PC-3 (cell line): ENCODE measurements at places on chromosomes 2 and 18. TPM values are rescaled to one million over a fixed set of nuclear protein-coding genes. Genes with fewer than 3 reads are reported as not detected.
A peak's percentile ranks its signal among the peaks of the same experiment; 100 is the strongest.

- H3K27me3 ChIP-seq: no peaks in the 10 kb centered on the region
- H3K4me3 ChIP-seq: no peak overlapping the region
- no peak overlapping the region for H3K27ac ChIP-seq
- no peak for DNase-seq
- no peaks in the 10 kb centered on the region for H3K36me3 ChIP-seq
These were observed 16.5 kb downstream of the PTPN2 start for GRCh38 chr18:12867441-12868123.

- peaks cover 26% of the 10 kb centered on the region for H3K4me1 ChIP-seq
- no peak overlapping the region for H3K4me3 ChIP-seq
- no peaks in the 10 kb centered on the region for H3K36me3 ChIP-seq
- DNase-seq: no peak
- H3K27me3 ChIP-seq: no peaks in the 10 kb centered on the region
- H3K27ac ChIP-seq: no peak overlapping the region
These were observed 112.2 kb upstream of the NABP1 start for GRCh38 chr2:191565647-191566198.

The DTNA gene
- total RNA-seq: 7.8 and 11.6 TPM in 2 replicates

- no peak overlapping the region for H3K4me3 ChIP-seq
- no peaks in the 10 kb centered on the region for H3K4me1 ChIP-seq
- H3K27ac ChIP-seq: no peak overlapping the region
- no peaks in the 10 kb centered on the region for H3K36me3 ChIP-seq
These were observed 47.6 kb downstream of the KLHL29 start for GRCh38 chr2:23432531-23432930.

The TTN gene
- 0.52 and 1.1 TPM in 2 replicates for total RNA-seq

DNA sequence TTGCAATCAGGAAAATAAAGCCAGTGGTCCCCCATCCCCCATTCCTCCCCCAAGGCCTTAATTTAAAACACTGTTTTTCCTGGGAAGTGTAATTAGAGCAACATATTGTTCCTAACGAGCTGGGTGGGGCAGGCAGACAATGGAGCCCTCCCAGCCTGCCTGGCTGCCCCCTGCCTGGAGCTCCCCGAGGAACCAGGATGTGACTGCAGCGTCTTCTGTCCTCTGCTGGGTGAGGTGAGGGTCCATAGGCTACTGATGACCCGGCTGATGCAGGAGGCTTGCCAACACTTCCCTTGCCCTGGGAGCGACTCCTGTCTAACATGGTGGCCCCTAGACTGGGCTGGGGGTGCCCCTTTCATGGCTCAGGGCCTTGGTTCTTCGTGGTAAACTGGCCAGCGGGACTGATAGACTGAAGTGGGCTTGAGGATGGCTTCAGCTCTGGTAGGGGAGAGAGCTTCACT lies 152.4 kb downstream of the DYSF start:
- H3K4me1 ChIP-seq: peaks cover 5% of the 10 kb centered on the region; the same call in 1 of the 2 replicates
- no peaks in the 10 kb centered on the region for H3K27me3 ChIP-seq
- no peak for DNase-seq
- H3K27ac ChIP-seq: no peak overlapping the region

The REG1B gene
- not detected in 2 replicates for total RNA-seq

GRCh38 chr2:25955036-25955435 lies 27.3 kb downstream of the KIF3C start:
- no peak overlapping the region for H3K27ac ChIP-seq
- H3K4me3 ChIP-seq: no peak overlapping the region
- peaks cover 20% of the 10 kb centered on the region for H3K4me1 ChIP-seq
- H3K27me3 ChIP-seq: no peaks in the 10 kb centered on the region
- no peaks in the 10 kb centered on the region for H3K36me3 ChIP-seq

GRCh38 chr2:47221039-47221438 lies 65.9 kb upstream of the STPG4 start:
- peaks cover 11% of the 10 kb centered on the region for H3K4me1 ChIP-seq
- no peak overlapping the region for H3K27ac ChIP-seq
- peak; percentile 48 for DNase-seq
- no peaks in the 10 kb centered on the region for H3K27me3 ChIP-seq
- H3K36me3 ChIP-seq: no peaks in the 10 kb centered on the region

The ASTL gene
- not detected in 2 replicates for total RNA-seq

GRCh38 chr2:147663153-147663961 lies 181.5 kb upstream of the ACVR2A start:
- no peaks in the 10 kb centered on the region for H3K4me1 ChIP-seq
- H3K27ac ChIP-seq: no peak overlapping the region
- no peaks in the 10 kb centered on the region for H3K27me3 ChIP-seq
- H3K36me3 ChIP-seq: no peaks in the 10 kb centered on the region

DNA sequence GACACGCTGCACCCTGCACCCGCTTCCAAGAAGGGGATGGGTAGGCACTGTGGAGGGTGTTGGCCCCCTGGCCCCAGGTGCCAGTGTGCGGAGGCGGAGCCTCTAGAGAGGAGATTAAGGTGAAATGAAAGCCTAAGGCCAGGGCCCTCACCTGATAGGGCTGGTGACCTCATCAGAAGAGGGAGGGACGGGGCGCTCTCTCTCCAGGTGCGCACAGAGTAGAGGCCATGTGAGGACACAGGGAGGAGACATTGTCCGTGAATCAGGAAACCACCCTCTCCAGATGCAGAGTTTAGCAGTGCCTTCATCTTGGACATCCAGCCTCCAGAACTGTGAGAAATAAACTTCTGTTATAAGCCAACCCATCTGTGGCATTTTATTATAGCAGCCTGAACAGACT lies 62.3 kb downstream of the PSMG2 start:
- no peak for DNase-seq
- H3K27me3 ChIP-seq: no peaks in the 10 kb centered on the region
- no peaks in the 10 kb centered on the region for H3K36me3 ChIP-seq
- H3K27ac ChIP-seq: no peak overlapping the region
- no peaks in the 10 kb centered on the region; the same call in 1 of the 2 replicates for H3K4me1 ChIP-seq

- H3K4me3 ChIP-seq: no peak overlapping the region
- no peaks in the 10 kb centered on the region for H3K4me1 ChIP-seq
- no peak for DNase-seq
- no peaks in the 10 kb centered on the region for H3K27me3 ChIP-seq
These were observed 7.9 kb downstream of the GAD1 start for GRCh38 chr2:170824526-170825015.

The UGT1A3 gene
- total RNA-seq: not detected in 2 replicates

DNA sequence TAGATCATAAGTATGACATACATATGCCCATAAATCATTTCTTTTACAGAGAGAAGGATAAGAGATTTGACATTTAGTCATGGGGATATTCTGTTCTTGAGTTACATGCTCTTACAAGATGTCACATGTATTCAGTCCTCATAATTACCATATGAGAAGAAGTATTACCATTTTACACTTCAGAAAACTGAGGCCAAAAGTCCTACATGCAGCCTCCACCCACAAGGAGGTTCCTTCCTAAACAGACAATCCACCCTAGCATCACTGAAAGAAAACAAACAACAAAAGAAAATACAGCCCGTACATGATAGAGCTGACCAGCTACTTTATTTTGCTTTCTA lies 335.1 kb downstream of the SETBP1 start:
- peaks cover 19% of the 10 kb centered on the region for H3K4me1 ChIP-seq
- DNase-seq: no peak
- H3K27ac ChIP-seq: no peak overlapping the region

GRCh38 chr2:164061129-164061746 lies 325.4 kb upstream of the FIGN start:
- peak; percentile 69 for DNase-seq
- H3K36me3 ChIP-seq: no peaks in the 10 kb centered on the region
- H3K4me1 ChIP-seq: no peaks in the 10 kb centered on the region
- no peak overlapping the region for H3K27ac ChIP-seq
- peaks cover 32% of the 10 kb centered on the region for H3K27me3 ChIP-seq
- no peak overlapping the region for H3K4me3 ChIP-seq

GRCh38 chr18:48404716-48405507 lies 4.3 kb downstream of the ZBTB7C start:
- DNase-seq: peak; percentile 42
- H3K4me1 ChIP-seq: 0 out of 2 replicates have a peak, but pooled peaks cover 8% of the 10 kb centered on the region
- H3K27me3 ChIP-seq: peaks cover 12% of the 10 kb centered on the region
- H3K36me3 ChIP-seq: no peaks in the 10 kb centered on the region

The CRYGC gene
- total RNA-seq: not detected in 2 replicates

- no peaks in the 10 kb centered on the region for H3K27me3 ChIP-seq
- DNase-seq: no peak
- no peak overlapping the region for H3K27ac ChIP-seq
These were observed 19.1 kb downstream of the PARD6G start for GRCh38 chr18:80228051-80228848.

- H3K27me3 ChIP-seq: no peaks in the 10 kb centered on the region
- H3K4me3 ChIP-seq: no peak overlapping the region
- H3K4me1 ChIP-seq: peaks cover 10% of the 10 kb centered on the region; the same call in 1 of the 2 replicates
- no peaks in the 10 kb centered on the region for H3K36me3 ChIP-seq
These were observed 11.6 kb downstream of the CD28 start for GRCh38 chr2:203718087-203718486.

The TRIM54 gene
- 0.51 and 1.6 TPM in 2 replicates for total RNA-seq

- H3K4me3 ChIP-seq: no peak overlapping the region
- H3K36me3 ChIP-seq: no peaks in the 10 kb centered on the region
- H3K27me3 ChIP-seq: no peaks in the 10 kb centered on the region
These were observed 132.1 kb downstream of the MSH2 start for GRCh38 chr2:47535073-47535472.

GRCh38 chr18:23143016-23143814 lies 7.9 kb downstream of the CABLES1 start:
- no peaks in the 10 kb centered on the region for H3K27me3 ChIP-seq
- peak overlapping the region; percentile 91 for H3K27ac ChIP-seq
- peak; percentile 74 for DNase-seq
- H3K4me3 ChIP-seq: 0 out of 2 replicates have a peak overlapping the region, but pooled peaks have one; percentile 5
- peaks cover 38% of the 10 kb centered on the region for H3K4me1 ChIP-seq
- no peaks in the 10 kb centered on the region for H3K36me3 ChIP-seq

The CRYGD gene
- not detected in 2 replicates for total RNA-seq

DNA sequence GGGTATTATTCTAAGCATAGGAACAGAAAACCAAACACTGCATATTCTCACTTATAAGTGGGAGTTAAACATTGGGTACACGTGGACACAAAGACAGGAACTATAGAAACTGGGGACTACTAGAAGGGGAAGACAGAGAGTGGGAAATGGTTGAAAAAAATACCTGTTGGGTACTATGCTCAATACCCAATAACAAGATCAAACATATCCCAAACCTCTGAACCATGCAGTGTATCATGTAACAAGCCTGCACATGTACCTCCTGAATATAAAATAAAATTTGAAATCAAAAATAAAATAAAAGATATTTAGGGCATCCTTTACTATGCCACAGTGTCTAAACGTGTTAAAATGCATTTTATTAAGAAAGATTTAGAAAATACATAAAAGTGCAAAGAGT lies 221.0 kb upstream of the TFPI start:
- peaks cover 8% of the 10 kb centered on the region for H3K4me1 ChIP-seq
- H3K36me3 ChIP-seq: no peaks in the 10 kb centered on the region
- no peak overlapping the region for H3K4me3 ChIP-seq
- H3K27me3 ChIP-seq: no peaks in the 10 kb centered on the region
